Thoracic aorta (tissue), 2 donors: ENCODE measurements at places on chromosomes 16 and 17.

DNA sequence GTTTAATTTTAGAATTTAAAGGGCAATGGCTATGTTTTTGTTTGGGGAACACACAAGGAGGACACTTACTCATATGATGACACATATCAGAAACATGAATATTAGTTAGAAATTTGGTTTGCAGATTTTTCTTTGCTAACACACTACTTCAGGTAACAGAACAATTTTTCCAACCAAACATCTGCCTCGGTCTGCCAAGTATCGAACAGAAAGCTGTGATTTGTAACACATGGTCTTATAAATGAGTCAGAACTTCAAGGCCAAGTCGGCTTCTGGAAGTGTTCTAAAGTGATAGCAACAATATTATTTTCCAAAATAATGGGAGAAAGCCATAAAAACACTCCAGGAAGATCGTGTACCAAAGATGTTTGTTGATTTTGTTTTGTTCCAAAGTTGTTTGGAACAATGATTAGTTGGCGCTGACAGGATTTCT, 75.9 kb upstream of the PMFBP1 start:
- DNase-seq, result no peak

- no peak for DNase-seq
Observed at GRCh38 chr16:78376452-78376851, 277.0 kb downstream of the WWOX start.

DNA sequence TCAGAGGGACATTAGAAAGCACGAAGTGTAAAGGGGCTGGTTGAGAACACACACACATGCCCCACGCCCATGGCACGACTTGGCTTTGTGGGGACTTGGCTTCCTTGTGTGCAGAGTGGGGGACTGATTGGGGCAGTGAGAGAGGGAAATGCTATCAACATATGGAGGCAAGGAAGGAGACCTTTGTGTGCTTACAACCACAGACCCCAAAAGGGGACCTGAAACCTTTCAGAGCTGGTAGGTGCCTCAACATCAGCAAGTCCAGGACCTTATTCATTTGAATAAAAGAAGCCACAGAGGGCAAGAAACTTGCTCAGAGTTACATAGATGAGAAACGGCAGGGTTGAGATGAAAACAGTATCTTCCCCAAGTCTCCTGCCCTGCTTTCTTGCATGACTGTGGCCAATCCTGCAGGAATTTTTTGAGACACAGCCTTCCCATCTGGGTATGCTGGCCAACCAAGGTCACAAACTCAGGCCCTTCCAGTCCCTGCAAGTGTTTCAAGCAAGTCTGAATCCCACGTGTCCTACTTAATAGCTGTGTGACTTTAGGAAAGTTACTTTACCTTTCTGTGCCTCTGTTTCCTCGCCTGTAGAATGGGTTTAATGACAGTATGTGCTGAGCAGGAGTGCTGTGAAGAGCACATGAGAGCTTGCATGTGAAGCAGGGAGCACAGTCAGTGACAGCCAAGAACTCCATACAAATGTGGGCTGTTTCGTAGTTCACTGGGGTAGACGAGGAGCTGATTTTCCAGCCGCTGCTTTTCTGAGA, 26.2 kb downstream of the C16orf78 start:
- DNase-seq, result no peak

DNA sequence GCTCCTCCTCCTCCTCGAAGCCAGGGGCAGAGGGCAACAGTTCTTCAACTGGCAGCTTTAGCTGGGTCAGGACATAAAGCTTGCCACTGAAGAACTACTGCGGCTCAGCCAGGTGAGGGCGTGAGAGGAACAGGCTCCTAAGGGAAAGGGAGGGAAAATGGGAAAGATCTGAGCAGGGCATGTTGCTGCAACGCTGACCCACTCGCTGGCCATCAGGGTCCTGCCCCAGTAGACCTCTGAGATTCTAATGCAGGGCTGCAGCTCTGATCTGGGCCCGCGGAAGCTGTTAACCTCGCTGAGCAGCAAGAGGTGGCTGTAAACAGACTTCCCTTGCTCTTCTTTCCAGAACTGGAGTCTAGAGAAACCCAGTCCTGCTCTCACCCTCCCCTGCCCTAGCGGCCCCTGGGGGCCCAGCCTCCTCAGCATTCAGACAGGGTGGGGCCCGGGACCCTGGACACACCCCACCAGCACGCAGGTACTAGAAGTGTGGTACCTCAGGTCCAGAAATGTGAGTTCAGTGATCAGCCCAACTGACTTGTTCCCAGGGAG, 3.8 kb upstream of the TLCD2 start:
- no peak for DNase-seq

GRCh38 chr16:81582655-81583441, 138.2 kb downstream of the CMIP start:
- DNase-seq, result no peak

DNA sequence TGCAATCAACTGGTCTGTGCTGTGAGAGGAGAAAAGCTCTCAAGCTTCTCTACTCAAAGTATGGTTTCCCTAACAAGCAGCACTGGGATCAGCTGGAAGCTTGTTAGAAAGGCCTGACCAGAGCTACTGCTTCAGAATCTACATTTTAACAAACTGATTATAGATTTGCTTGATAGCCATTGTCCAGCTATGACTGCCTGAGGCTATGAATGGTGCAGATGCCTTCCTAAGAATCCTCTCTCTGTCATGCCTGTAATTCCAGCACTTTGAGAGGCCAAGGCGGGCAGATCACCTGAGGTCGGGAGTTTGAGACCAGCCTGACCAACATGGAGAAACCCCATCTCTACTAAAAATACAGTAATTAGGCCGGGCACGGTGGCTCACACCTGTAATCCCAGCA, 28.6 kb downstream of the PKD1L3 start:
- no peak for DNase-seq

DNA sequence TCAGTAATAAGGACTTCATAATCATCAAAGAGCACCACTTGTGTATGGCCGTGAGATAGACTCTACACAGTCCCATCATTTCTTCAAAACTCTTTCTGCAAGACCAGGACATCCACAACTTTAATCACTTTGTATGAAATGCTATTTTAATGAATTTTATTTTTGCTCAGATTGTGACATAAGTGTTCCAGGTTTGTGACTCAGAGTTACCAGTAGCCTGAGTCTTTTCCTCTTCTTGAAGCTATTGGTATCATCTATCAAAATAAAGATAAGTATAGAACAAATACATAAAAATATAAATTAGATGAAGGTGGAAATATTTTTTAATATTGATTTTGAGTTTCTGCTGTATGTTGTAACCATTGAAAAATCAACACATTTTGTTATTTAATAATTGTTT, 16.6 kb upstream of the VWA3A start:
- no peak for DNase-seq

DNA sequence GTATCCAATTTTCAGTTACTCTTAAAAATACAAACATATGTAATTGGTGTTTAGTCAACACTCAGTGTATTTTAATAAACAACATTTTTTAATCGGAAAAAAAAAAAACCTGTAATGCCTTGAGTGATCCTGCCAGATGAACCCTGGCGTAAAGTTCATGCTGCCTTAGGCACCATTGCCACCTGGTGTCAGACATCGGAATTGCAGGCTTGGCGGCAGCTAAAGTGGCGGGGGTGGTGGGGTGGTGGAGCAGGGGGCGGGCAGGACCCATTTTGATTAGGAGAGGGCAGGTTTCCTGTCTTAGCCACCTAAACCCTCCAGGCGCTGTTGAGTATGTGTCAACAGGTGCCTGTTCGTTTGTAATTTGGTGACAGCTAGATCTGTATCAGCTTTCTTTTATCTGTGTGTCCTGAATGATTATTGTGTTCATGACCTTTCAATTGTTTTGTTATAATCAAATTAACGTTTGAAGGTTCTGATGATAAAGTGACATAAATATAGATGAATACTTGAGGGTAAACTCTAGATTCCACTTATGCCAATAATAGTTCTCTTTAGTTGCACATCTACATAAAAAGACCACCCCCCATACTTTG, 588.7 kb downstream of the CDH13 start:
- DNase-seq, result no peak

- DNase-seq, result no peak
Observed at GRCh38 chr17:50466371-50467113, 2.1 kb downstream of the CHAD start.

- DNase-seq, result no peak
Observed at GRCh38 chr17:29821897-29822296, 108.1 kb downstream of the SSH2 start.

- DNase-seq, result no peak
Observed at GRCh38 chr16:84156342-84156784, 11.3 kb downstream of the DNAAF1 start.

DNA sequence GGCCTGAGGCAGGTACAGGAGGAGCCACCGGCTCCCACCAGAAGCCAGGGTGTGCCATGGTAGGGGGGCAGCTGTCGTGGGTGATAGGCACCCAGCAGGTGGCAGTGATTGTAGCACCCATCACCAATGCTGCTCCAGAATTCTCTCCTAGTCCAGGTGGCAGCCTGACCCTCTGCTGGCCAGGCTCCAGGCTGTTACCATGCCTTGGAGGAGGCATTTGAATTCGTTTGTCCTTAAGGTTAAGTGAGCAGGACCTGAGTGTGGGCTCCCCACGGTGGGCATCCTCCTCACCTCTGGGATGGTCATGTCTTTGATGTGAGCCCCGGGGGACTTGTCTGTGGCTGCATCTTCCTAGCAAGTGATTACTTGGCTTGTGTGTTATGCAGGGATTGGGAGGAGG, 59.4 kb downstream of the RGS9 start:
- no peak for DNase-seq

DNA sequence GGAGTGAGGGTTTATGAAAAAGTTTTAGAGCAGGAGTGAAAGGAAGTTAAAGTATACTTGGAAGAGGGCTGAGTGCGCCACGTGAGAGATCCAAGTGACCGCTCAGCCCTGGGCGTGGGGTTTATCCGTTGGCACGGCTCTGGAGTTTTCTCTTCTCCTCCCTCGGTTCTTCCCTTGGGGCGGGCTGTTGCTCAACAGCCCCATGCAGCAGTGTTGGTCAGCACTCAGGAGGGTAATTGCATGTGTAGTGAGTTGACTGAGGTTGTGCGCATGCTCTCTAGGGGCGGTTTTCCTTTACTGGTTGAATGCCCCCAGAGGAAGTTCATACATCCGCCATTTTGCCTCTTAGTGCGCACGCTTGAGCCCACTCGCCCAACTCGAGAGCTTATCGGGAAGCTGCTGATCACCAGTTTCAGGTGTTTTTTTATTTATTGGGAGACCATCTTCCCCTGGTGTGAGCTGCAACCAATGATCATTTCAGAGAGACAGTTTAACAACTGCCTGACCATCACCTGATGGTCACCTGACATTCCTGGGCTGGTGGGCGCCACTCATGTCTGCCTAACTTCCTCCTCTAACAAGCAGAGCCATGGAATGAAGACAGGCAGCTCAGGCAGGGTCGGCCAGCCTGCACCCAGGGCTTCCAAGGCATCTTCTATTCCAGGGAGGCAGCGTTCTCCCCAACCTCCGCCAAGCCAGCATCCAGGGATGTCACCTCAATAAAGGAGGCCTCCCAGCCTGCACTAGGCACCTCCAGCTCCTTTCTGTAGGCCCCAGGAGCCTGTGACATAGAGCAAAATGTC, 41.3 kb upstream of the DNAH17 start:
- no peak for DNase-seq

GRCh38 chr17:74089869-74090464, 113.5 kb upstream of the RPL38 start:
- DNase-seq, result no peak

DNA sequence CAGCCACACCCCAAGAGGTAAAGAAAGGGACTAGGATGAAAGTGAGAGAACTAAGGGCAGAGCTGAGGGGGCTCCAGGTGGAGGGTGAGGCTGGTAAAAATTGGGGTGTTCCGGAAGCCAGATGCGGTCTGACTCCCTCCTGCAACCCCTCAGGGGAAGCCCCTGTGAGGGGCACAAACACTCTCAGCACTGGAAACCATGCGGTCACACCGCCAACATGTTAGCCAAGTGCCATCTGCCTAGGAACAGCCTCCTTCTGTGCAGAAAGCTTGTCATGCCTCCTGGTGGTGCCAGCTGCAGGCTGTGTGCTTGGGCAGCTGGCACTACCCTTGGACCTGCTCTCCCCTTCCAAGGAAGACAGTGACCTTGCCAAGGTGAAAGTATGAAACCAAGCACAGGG, 83.5 kb upstream of the RPL38 start:
- no peak for DNase-seq

GRCh38 chr16:57422026-57422944, 17.7 kb downstream of the CCL17 start:
- no peak for DNase-seq

DNA sequence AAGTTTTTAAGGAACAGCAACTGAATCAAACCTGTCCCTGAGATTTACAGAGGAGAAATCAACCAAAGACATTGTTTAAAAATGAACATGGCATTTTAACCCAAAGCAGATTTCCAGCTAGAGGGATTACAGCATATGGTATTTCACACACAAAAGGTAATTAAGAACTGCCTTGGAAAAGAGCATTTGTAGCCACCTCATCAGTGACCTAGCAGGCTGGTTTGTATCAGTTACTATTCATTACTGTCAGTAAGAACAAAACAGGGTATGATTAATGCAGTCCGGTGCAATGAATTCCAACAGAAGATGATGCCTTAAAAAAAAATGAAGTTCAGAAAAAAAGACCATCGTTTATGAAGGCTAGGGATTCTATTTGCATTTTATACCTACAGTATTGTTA, 219.9 kb downstream of the CHD9NB start:
- no peak for DNase-seq

GRCh38 chr16:2054543-2055245, 6.9 kb downstream of the TSC2 start:
- DNase-seq, result no peak

- no peak for DNase-seq
Observed at GRCh38 chr17:16662936-16663335, 9.3 kb upstream of the ZNF624 start.

GRCh38 chr17:53543472-53543871, 279.3 kb upstream of the KIF2B start:
- DNase-seq, result no peak

DNA sequence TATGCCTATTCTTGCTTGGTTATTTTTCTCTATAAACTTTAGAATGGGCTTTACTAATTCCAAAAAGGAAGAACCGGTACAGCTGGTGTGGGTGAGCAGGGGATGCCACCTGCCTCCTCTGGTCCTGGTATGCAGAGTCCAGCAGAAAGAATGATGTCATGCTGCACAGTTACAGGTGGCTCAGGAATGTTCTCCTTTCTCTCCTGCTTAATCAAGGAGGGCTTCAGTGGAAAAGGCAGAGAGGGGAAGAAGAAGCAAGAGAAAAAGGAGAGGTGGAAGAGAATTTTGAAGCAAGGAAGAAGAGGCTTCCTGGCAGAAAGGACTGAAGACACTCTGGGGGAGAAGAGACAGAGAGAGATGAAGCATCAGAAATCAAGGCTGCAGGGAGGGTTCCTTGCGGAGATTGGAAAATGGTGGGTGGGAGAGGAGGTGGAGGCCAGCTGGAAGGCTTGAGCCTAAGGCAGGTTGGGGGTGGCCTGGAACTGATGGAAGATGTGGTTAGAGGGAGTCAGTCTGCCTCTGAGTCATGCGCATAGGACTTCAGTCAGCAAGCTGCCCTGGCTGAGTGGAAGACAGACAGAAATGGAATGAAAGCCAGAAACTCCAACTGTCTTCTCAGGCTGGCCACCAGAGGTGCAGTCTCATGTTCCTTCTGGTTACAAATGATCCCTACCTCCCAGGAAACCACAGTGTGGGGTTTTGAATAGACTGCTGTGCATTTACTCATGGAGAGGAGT, 64.6 kb upstream of the CRHR1 start:
- no peak for DNase-seq

- no peak for DNase-seq
Observed at GRCh38 chr17:41702712-41703111, 9.4 kb upstream of the GAST start.

- DNase-seq, result no peak
Observed at GRCh38 chr16:88287219-88287618, 95.5 kb upstream of the ZNF469 start.
